Aorta (tissue), 5 donors: ENCODE measurements at places on chromosomes 2 and 18. TPM values are rescaled to one million over a fixed set of nuclear protein-coding genes. Genes with fewer than 3 reads are reported as not detected.

C2orf66 gene
- 0.19 TPM for total RNA-seq

GRHL1 gene
- 2.5 TPM for total RNA-seq

GYPC gene
- 79.5 TPM for total RNA-seq

DLX1 gene
- total RNA-seq = not detected

BCL2 gene
- 23.7 TPM for total RNA-seq

HOXD10 gene
- total RNA-seq = 1.4 TPM

ZSWIM2 gene
- not detected for total RNA-seq

CHRNA1 gene
- total RNA-seq = not detected

LINC00305 gene
- not detected for total RNA-seq

DNA sequence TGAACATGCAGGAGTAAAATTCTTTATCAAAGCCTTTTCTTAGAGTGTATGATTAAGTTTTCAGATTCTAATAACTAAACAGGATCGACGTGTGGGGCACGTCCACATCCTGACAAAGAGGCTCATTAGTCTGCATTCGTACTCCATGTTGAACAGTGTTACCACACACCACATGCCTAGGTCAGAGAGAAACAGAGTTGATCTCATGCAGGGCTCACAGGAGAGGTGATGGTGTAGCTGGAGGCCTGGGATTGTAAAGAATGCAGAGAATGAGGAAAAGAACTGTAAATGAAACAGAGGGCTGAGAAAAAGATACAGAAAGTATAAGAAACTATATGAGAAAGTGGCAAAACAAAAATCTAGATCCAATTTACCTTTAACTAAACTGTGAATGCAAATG lies 632.5 kb downstream of the BCL11A start:
- DNase-seq = no peak
- no peaks in the 10 kb centered on the region for H3K27me3 ChIP-seq
- H3K4me3 ChIP-seq = no peak overlapping the region
- H3K4me1 ChIP-seq = no peaks in the 10 kb centered on the region

- H3K4me3 ChIP-seq = peak overlapping the region; percentile 28
- H3K36me3 ChIP-seq = no peaks in the 10 kb centered on the region
- no peaks in the 10 kb centered on the region for H3K4me1 ChIP-seq
- no peaks in the 10 kb centered on the region for H3K27me3 ChIP-seq
- no peak overlapping the region for H3K27ac ChIP-seq
Observed at GRCh38 chr2:58428096-58429013, 187.2 kb upstream of the FANCL start.

- no peaks in the 10 kb centered on the region for H3K27me3 ChIP-seq
- H3K4me3 ChIP-seq = no peak overlapping the region
- no peak for DNase-seq
- peaks cover 4% of the 10 kb centered on the region for H3K4me1 ChIP-seq
- no peak overlapping the region for H3K27ac ChIP-seq
Observed at GRCh38 chr2:12915787-12916186, 199.1 kb downstream of the TRIB2 start.

DNA sequence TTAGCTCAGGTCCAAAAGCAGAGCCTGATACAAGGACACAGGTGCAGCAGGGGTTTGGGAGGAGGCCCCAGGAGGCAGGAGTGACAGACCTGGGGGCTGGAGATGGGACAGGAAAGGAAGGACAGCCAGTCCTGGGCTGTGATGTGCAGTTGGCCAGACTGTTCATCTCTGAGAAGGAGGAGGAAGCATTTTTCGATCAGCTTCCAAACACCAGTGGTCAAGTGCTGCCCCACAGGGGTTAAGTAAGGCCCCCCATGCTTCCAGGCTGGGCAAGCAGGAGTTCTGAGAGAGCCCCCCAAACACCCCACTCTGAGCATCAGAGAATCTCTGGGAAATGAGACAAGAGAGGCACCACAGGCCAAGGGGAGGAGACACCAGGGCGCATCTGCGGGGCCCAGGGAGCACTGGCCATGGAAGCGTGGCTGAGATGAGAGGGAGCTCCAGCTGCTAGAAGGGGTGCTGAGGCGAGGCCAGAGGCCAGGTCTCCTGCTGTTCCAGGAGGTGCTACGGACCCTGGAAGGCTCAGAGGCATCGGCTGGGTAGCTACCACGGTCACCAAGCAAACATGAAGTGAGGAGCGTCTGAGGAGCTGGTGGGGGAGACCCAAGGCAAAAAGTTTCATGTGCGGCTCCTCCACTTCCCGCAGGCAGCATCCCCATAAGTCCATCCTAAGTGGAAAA lies 5.6 kb upstream of the HDAC4 start:
- peak; percentile 22 for DNase-seq
- H3K4me1 ChIP-seq = no peaks in the 10 kb centered on the region
- H3K27me3 ChIP-seq = no peaks in the 10 kb centered on the region
- H3K4me3 ChIP-seq = no peak overlapping the region
- H3K27ac ChIP-seq = no peak overlapping the region

- peaks cover 6% of the 10 kb centered on the region for H3K4me1 ChIP-seq
- DNase-seq = no peak
- H3K4me3 ChIP-seq = no peak overlapping the region
- H3K27me3 ChIP-seq = no peaks in the 10 kb centered on the region
- no peaks in the 10 kb centered on the region for H3K36me3 ChIP-seq
- no peak overlapping the region for H3K27ac ChIP-seq
Observed at GRCh38 chr2:64263315-64263714, 119.1 kb upstream of the PELI1 start.

- no peak overlapping the region for H3K27ac ChIP-seq
- H3K4me3 ChIP-seq = no peak overlapping the region
Observed at GRCh38 chr2:120094795-120095194, 81.9 kb downstream of the EPB41L5 start.

DNA sequence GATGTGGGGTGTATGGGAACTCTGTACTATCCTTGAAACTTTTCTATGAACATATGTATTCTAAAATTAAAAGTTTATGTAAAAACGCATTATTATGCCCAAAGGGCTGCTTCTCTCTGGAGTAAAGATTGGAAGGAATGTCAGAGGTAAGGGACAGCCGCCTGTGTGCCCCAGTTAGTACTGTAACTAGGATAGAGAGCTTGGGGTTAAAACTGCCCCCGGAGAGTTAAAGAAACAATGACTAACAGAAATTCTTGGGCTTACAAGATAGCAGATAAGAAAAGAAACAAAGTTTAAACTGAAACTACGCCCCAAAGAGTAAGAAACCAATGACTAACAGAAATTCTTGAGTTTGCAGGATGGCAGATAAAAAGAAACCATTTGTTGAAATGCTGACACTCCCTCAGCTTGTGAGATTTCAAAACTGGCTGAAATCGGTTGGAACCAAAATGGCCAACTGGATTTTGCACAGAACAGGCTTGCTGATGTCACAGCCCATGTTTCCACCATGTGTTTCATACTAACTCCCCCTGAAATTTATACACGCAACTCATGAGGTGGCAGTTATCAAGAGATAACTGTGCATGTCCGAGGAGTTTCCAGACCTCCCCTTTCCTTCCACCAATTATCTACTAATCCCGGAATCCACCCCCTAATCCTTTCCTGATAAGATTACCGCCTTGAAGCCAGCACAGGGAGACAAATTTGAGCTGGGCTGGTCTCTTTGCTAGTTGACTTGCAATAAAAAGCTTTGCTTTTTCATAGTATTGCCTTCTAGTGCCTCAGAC lies 8.7 kb upstream of the TXNDC2 start:
- no peaks in the 10 kb centered on the region for H3K36me3 ChIP-seq
- H3K27ac ChIP-seq = peak overlapping the region; percentile 1
- peak overlapping the region; percentile 16 for H3K4me3 ChIP-seq
- no peaks in the 10 kb centered on the region for H3K27me3 ChIP-seq
- no peak for DNase-seq

GRCh38 chr2:148998831-148999200 lies 39.7 kb upstream of the LYPD6B start:
- H3K4me3 ChIP-seq = no peak overlapping the region
- no peak for DNase-seq
- no peaks in the 10 kb centered on the region for H3K27me3 ChIP-seq

- no peaks in the 10 kb centered on the region for H3K27me3 ChIP-seq
- H3K36me3 ChIP-seq = no peaks in the 10 kb centered on the region
- H3K27ac ChIP-seq = no peak overlapping the region
- no peak overlapping the region for H3K4me3 ChIP-seq
Observed at GRCh38 chr2:132789066-132789465, 119.1 kb upstream of the LYPD1 start.

- H3K4me1 ChIP-seq = no peaks in the 10 kb centered on the region
- no peak for DNase-seq
- H3K27ac ChIP-seq = no peak overlapping the region
- no peaks in the 10 kb centered on the region for H3K27me3 ChIP-seq
- no peaks in the 10 kb centered on the region for H3K36me3 ChIP-seq
Observed at GRCh38 chr2:219661197-219661954, 33.9 kb downstream of the SLC4A3 start.

DNA sequence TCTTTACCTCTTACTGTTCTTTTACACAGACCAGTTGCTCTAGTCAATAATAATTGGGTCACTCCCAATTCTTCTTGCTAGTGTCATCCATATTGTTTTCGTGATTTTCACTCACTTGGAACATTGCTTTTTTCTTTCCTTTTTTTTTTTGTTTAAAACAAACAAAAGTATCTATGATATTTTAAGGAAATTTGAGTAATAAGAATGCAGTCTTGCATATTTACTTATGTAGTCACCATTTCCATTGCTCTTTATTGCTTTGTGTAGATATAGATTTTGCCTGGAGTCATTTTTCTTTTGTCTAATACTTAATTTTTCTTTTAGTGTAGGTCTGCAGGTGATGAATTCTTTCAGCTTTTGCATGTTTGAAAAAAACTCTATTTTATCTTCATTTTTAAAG lies 71.9 kb downstream of the WDR7 start:
- no peaks in the 10 kb centered on the region for H3K36me3 ChIP-seq
- H3K27ac ChIP-seq = no peak overlapping the region
- no peaks in the 10 kb centered on the region for H3K4me1 ChIP-seq
- no peak overlapping the region for H3K4me3 ChIP-seq
- no peak for DNase-seq
- H3K27me3 ChIP-seq = no peaks in the 10 kb centered on the region

DNA sequence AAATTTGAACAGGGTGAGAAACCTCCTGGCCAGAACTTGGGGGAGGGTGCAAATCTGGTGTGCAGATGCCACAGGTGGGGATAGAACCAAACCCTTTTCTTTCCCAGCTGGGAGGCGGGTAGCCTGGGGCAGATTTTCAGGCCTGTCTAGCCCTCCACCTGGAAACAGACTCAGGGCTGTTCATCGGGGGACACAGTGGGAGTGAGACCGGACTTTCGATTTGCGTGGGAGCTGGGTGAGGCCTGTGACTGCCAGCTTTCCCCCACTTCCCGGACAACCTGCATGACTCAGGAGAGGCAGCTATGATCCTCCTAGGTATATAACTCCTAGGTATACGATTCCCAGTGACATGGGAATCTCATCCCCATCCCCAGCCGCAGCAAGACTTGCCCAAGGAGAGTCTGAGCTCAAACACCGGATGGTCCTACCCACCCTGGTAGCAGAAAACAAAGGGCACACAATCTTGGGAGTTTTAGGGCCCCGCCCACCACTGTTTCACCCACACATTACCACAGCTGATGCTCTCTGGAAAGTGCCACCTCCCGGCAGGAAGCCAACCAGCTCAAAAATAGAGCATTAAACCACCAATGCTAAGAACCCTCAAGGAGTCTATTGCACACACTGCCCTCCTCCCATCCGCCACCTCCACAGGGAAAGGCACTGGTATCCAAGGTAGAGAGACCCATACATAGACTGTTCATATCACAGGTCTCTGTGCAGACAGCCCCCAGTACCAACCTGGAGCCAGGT lies 92.5 kb downstream of the BARD1 start:
- no peaks in the 10 kb centered on the region for H3K27me3 ChIP-seq
- no peaks in the 10 kb centered on the region for H3K4me1 ChIP-seq
- H3K36me3 ChIP-seq = no peaks in the 10 kb centered on the region
- H3K4me3 ChIP-seq = no peak overlapping the region
- no peak overlapping the region for H3K27ac ChIP-seq
- DNase-seq = no peak

DNA sequence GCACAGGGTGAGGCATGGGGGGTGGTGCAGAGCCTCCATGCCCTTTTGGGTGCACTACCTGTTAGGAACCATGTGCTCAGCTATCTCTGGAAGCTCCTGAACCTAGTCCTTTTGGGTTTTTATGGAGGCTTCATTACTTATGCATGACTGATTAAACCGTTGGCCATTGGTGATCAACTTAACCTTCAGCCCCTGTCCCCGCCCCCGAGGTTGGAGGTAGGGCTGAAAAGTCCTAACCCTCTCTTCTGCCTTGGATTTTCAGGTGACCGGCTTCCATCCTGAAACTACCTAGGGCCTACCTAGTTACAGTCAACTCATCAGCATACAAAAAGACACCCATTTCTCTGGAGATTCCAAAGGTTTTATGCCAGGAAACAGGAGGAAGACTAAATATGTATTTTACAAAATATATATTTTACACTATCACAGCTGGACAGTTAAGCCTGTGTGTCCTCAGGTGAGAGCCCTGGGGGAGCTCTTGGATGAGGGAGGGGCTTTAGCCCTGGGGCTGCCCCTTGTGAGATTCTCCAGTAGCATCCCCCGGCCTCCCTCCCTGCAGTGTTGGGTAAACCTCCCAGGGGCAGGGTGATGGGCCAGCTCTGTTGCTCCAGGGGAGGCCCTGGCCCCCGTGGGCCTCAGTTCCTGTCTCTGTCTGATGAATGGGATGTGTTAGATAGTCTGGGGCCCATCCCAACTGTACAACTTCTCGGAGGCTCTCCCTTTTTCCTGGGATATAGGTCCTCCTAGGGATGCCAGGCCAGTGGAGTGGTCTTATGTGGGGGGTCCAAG lies 24.1 kb downstream of the GLI2 start:
- no peaks in the 10 kb centered on the region for H3K36me3 ChIP-seq
- DNase-seq = peak; percentile 26
- H3K27ac ChIP-seq = no peak overlapping the region
- H3K27me3 ChIP-seq = no peaks in the 10 kb centered on the region
- H3K4me3 ChIP-seq = no peak overlapping the region

- no peaks in the 10 kb centered on the region for H3K27me3 ChIP-seq
- peaks cover 2% of the 10 kb centered on the region for H3K4me1 ChIP-seq
- no peak for DNase-seq
- H3K4me3 ChIP-seq = no peak overlapping the region
- no peaks in the 10 kb centered on the region for H3K36me3 ChIP-seq
Observed at GRCh38 chr2:215461836-215462532, 26.1 kb upstream of the FN1 start.
